Femur (tissue), 1 donor: ENCODE measurements at places on chromosomes 3 and 15.

GRCh38 chr3:171267104-171267503 is 193.1 kb downstream of the TNIK start:
- no peak for DNase-seq

- DNase-seq = no peak
Observed at GRCh38 chr3:58022490-58022889, 14.3 kb downstream of the FLNB start.

DNA sequence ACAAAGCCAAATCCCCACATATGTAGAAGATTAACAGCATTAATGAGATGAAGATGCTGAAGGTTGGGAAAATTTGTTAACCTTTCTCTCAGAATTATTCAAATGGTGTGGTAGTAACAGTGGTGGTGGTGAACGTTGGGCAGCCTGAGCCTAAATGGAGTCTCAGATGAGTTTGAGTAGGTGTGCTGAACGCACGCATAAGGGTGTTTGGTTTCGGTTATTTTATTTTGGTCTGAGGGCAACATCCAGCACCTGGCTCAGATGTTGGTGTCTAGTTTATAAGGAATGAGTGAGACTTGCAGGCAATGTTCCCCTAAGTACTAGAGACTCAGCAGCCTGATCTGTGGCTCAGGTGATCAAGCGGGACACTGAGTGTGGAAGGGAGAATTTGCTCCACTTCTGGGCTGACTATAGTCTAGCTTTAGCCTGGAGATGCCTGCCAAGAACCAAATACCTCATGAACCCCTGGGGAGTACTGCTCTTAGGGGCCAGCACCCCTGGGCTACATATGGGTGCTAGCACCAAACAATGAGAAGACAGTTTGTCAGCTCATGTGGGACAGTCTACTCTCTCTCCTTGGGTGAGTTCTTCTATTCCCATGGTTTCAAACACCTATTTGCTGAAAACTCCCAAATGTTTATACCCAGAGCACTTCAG is 39.5 kb upstream of the ATP2C1 start:
- no peak for DNase-seq

- DNase-seq = no peak
Observed at GRCh38 chr15:50718700-50719125, 32.1 kb upstream of the TRPM7 start.

GRCh38 chr3:114231616-114232015 is 5.8 kb downstream of the ZNF80 start:
- no peak for DNase-seq

- DNase-seq = no peak
Observed at GRCh38 chr3:43790060-43790459, 99.3 kb downstream of the ABHD5 start.

GRCh38 chr15:27330326-27330725 is 359.3 kb downstream of the GABRG3 start:
- DNase-seq = no peak

- DNase-seq = no peak
Observed at GRCh38 chr3:59746585-59746984, 696.8 kb upstream of the CFAP20DC start.

GRCh38 chr3:123371859-123372685 is 76.8 kb downstream of the ADCY5 start:
- no peak for DNase-seq

GRCh38 chr3:52367891-52368880 is 52.1 kb downstream of the DNAH1 start:
- no peak for DNase-seq

DNA sequence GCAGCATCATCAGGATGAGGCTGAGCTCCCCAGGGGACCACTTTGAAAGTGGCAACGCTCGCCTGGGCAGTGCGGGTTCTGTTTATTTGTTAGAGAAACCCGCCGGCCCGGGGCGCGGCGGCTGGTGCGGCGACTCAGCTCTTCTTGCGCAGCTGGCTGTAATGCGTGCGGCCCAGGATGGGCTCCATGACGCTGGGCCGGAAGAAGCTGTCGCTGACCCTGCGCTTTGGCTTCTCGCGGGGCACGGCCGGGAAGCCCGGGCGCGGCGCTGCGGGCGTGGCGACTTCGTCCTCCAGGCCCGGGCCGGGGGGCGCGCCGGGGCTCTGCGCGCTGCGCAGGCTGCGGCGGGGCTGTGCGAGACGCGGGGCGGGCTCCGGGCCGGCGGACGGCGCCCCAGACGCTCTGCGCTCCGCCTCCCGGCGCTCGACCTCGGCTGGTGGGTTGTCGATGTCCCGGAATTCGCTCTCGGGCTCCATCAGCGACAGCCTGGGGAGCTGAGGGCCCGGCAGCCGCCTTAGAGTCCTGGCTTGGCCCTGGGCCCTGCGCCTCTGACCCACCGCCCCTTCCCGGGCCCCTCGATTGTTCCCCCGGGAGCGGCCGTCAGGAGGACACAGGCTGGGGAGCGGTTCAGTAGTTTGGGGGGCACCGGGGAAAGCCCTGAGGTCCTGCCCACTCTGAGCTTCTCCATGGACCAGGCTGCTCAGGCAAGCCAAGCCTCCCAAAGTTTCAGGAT is 10.3 kb upstream of the KIF7 start:
- DNase-seq = peak; percentile 84

GRCh38 chr3:134075568-134075825 is 45.8 kb upstream of the SLCO2A1 start:
- DNase-seq = no peak

- DNase-seq = peak; percentile 43
Observed at GRCh38 chr3:116285781-116286421, 159.4 kb downstream of the LSAMP start.

- DNase-seq = no peak
Observed at GRCh38 chr3:190265796-190266195, 56.5 kb downstream of the CLDN1 start.

DNA sequence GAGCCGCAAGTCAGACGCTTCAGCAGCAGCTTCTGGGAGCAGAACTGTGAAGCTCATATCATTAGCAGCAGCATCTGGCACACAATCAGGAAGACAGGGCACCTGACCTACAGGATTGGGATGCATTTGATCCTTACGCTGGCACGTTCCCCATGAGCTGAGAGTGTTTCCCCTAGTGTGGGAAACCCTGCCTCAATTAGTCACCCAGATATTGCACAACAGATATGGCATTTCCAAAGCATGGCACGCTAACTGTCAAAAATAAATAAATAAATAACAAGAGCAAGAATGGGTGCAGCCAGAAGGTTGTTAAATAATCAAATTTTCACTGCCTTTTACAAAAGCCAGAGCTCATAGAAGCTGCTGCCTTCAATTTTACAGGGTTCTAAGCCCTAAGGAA is 189.6 kb upstream of the THBS1 start:
- DNase-seq = no peak

DNA sequence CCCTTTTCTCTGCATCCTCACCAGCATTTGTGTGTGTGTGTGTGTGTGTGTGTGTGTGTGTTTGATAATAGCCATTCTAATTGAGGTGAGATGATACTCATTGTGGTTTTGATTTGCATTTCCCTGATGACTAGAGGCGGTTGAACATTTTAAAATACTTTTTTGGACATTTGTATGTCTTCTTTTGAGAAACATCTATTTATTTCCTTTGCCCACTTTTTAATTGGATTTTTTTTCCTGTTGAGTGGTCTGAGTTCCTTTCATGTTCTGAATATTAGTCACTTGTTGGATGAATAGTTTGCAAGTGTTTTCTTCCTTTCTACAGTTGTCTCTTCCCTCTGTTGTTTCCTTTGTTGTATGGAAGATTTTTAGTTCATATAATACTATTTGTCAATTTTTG is 54.3 kb upstream of the THSD4 start:
- DNase-seq = no peak

GRCh38 chr3:122077293-122078234 is 22.4 kb downstream of the CD86 start:
- no peak for DNase-seq

DNA sequence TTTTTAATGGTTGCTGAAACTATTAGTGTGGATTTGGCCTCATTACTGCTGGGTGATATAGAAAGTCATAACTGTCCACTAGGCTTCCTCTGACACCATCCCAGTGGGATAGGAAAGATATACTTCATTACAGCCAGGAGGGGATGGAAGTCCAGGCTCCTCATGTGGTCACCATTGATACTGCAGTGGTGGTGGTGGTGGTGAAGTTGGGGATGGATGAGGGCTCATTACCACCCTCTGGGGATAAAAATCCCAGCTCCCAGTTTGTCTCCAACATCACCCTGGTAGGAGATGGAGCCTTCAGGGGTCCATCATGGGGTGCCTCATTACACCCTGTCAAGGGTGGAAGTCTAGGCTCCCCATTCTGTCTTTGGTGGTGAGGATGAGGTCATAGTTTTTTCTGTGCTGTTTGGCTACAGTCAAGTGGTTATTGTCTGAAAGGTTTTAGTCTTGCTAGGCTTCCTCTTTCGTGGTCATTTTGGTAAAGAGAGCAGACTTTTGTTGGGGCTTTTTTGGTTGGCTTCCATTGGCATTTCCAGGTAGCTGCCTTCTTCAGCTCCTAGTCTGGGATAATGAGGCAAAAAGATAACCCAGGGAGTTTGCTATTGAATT is 30.1 kb upstream of the FILIP1L start:
- DNase-seq = no peak

DNA sequence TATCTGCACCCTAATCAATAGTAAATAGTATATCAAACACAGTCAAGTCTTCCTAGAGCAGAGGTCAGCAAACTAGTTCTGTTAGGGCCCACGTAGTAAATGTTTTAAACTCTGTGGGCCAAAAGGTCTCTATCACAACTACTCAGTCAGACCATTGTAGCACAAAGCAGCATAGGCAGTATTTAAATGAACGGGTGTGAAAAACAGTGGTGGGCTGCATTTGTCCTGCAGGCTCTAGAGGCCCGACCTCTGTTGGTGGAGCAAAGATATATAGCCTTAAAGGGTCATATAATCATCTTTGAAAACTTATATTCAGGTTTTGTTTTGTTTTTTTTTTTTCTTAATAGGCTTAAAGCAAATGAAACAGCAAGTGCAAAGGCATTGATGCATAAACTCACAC is 326.4 kb upstream of the TRIM42 start:
- DNase-seq = no peak

DNA sequence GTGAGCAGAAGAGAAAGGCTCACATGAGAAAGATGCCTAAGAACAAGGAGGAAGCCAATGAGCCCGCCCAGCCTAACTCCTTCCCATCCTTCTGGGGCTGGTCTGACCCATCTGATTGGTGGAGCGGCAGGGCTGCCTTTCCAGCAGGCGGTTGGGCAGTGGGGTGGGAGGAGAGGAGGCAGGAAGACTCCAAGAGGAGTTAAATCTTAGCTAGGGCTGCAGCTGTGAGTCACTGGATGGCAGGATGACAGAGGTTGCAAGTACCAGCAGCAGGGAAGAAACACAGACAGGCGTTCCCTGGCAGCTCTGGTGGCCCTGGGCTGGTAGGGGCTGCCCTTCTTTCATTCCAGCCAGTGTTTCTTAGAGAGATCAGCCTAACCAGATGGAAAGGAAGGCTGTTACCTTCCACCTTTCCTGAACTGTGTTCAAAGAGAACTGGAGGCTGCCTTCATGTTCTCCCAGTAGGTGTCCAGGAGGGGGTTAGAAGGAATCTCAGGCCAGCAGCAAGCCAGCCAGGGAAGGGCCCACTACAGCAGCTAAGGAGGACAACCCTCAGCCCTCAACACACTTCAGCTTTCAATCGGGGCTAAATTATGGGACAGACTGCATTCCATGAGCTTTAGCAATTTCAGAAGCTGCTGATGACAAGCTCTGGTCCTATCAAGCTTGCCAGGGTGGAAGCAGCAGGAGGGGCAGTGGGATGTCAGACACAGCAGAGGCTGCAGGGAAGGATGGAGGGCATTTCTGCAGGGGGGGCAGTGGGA is 50.3 kb downstream of the CHSY1 start:
- DNase-seq = peak; percentile 96

DNA sequence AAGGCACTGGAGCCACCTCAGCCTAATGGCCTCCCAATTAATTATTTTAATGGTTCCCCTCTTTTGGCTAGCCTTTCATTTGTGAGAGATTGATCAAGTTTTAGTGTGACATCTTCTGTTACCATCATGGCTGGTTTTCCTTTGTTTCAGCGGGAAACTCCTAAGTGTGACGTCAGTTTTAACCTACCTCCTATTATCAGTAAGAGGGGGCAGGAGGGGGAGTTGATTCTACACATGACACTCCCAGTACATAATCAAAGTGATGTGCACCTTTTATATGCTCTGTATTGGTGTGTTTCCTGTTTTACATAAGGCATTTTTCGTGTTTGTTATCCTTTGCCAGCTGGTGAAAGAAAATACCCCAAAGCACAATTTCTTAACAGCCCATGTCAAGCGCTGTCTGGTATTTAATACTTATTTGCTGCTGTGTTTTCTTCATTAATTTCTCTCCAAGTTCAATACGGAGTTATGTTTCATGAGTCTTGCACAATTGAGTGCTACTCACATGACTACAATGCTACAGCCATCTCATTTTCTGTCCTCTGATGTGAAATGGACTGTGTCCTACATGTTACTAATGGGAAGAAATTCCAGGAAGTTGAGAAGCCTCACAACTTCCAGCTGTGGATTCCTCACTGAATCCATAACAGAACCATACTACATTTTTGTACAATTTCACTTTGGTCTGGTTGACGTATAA is 52.2 kb upstream of the POLR2M start:
- DNase-seq = no peak

GRCh38 chr15:45684533-45684932 is 49.7 kb downstream of the SQOR start:
- no peak for DNase-seq

DNA sequence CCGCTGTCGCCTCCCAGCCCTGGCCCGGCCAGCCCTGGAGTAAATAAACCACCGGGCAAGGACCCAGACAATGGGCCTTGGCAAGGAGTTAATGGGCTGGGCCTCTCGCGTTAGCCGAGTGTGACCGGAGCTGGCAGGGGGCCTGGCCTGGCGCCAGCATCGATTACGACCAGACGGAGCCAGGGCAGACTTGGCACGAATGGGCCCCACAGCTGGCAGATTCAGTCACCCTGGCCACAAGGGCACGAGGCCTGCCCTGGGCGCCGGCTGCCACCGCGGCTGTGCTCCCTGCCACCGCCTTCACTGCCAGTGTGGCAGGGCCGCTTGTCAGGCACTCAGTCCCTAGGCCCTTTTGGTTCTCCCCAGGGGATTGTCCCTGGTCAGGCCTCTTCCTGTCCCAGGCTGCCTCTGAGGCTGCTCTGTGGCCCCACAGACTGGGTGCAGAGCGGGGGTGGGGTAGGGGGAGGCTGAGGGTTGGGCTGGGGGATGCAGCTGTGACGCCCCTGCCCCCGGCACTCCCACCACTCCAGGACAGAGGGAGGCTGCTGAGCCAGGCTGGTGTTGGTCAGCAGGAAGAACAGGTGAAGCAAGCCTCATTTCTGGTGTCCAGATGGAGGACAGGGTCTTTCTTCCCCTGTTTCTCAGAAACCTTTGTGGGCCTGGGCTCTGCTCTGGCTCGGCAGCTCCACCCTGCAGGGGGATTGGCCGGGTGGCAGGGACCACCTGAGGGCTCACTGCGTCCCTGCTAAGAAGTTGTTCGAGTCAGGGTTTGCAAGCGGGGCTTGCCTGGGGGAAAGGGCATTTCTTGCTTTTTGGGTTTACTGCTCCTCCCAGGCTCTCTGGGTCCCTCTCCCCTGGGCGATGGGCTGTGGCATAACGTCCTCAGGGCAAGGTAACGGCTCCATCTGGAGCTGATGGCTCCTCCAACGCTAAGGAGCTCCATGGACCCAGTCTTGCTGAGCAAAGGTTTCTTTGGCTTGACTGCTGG is 30.5 kb upstream of the SRP14 start:
- DNase-seq = peak; percentile 90
